ENCODE measurements at places on chromosomes 7 and 10. TPM values are rescaled to one million over a fixed set of nuclear protein-coding genes. Genes with fewer than 3 reads are reported as not detected.

CREM gene
- 29.6 TPM for total RNA-seq

- DNase-seq, result no peak
These were observed 31.7 kb downstream of the SKIDA1 start for GRCh38 chr10:21493784-21494183.

DNA sequence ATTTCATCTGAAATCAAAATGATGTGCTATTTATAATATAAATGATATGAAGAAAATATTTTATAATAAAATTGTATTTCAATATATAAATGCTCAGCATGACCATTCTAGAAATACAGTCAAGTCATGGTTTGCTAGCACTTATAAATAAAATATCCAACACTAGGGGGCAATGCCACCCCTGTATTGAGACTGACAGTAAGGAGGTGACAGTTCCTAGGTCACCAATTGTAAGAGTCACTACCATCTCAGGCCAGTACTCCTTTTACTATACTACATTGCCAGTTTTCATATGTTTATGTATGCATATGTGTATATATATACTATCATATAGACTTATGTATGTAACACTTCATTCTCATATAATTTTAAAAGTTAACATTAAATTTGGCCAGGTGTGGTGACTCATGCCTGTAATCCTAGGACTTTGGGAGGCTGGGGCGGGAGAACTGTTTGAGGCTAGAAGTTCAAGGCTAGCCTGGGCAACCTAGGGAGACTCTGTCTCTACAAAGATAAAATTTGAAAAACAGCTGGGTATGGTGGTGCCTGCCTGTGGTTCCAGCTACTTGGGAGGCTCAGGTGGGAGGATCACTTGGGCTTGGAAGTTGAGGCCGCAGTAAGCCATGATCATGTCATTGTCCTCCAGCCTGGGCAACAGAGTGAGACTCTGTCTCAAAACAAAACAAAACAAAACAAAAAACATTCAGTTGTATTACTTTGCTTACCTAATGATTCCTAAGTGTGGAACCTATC, 2.4 kb upstream of the CNOT4 start:
- no peak for DNase-seq

GRCh38 chr10:31314256-31315150, 4.5 kb upstream of the ZEB1 start:
- DNase-seq, result no peak

GRCh38 chr10:48509974-48510692, 94.7 kb downstream of the ARHGAP22 start:
- no peak for DNase-seq

- DNase-seq, result no peak
These were observed 6.4 kb downstream of the VIM start for GRCh38 chr10:17234431-17234945.

DNA sequence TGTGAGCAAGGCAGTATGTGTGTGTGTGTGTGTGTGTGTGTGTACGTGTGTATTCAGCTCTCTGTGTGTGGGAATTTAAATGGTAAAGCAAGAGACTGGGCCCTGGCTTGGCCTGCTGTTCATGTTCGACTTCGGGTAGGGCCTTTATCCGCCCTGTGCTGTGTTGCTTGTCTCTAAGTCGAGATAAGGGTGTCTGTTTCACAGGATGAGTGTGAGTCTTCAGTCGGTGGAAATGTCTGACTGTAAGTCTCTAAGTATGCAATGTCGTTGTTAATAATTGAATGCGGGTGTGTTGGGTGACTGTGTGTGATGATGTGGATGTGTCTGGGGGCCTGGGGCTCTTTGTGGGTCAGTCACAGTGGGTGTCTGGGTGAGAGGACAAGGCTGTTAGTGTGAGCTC, 34.8 kb downstream of the HIF1AN start:
- no peak for DNase-seq

GRCh38 chr10:123550675-123551096, 115.5 kb upstream of the GPR26 start:
- DNase-seq, result no peak

CDC123 gene
- total RNA-seq, result 111 TPM

ABCB1 gene
- 6.1 TPM for total RNA-seq

DNA sequence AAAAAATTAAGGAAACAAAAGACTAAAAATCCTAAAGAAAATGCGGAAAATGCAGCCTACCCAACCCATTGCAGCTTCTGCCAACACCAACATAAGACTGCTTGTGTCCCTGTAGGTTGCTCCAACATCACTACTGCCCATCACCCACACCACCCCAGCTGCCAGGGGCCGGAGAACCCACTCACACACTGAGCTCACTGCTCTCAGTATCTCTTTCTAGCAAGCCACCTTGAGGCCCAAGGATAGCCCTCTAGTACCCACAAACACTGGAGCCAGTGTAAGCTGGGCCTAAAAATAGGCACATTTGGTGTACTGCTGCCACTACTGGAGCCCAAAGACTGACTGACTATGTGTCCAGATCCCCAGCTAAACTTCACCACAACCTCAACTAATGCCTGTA, 67.3 kb downstream of the MEST start:
- no peak for DNase-seq

CALHM3 gene
- total RNA-seq, result not detected

GRCh38 chr10:113091920-113092319, 141.9 kb downstream of the TCF7L2 start:
- DNase-seq, result no peak

MACC1 gene
- 0.12 TPM for total RNA-seq

- no peak for DNase-seq
These were observed 48.9 kb upstream of the HELLS start for GRCh38 chr10:94496646-94497045.

DNA sequence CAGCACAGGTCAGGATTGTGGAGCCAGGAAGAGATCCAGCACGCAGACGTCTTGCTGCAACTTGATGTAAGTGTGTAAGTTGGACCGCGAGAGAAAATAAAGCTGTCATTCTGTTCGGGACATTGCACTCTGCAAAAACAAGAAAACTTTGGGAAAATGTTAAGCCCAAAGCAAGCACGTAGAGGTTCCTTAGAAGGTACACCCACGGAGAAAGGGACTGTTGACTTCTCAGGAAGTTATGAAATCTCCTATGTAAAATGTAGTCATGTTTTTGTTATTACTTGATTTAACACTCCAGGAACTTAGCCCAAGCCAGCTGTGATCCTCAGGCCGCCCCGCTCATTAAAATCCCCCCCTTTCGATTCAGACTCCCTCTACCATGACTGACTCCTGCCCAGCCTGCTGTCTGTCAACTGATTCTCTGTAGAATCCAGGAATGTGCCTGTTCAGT, 196.1 kb upstream of the TCF7L2 start:
- no peak for DNase-seq

PILRA gene
- 2.7 TPM for total RNA-seq

DNA sequence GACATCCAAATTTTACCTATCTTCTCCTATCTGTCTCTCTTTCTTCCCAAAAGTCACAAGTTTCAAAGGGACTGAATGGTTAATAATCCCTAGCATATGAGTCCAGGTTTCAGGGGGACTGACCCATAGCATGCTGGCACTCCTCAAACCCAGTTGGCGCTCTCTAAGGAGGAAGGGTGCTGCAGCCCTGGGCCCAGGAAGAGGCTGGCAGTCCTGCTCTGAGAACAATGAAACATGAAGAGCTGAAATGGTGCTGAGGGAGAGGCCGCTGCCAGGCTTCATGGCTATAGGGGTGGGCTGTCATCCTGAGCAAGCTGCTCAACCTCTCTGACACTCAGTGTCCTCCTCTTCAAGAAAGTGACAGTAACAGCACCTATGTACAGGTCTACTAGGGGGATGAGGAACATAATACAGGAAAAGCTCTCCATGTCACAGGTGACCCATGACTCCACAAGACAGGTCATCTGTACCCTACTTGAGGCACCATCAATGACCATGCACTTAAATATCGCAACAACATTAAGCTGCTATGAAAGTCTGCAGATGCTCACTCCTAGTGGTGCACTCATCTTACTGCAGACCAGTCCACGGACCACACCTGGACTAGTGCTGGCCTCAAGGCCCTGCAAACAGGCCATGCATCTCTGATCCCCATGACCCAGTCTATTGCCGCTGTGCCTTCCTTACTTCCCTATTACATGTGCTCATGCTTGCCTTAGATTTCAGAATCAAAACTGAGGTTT, 17.0 kb downstream of the COBL start:
- DNase-seq, result no peak

DNA sequence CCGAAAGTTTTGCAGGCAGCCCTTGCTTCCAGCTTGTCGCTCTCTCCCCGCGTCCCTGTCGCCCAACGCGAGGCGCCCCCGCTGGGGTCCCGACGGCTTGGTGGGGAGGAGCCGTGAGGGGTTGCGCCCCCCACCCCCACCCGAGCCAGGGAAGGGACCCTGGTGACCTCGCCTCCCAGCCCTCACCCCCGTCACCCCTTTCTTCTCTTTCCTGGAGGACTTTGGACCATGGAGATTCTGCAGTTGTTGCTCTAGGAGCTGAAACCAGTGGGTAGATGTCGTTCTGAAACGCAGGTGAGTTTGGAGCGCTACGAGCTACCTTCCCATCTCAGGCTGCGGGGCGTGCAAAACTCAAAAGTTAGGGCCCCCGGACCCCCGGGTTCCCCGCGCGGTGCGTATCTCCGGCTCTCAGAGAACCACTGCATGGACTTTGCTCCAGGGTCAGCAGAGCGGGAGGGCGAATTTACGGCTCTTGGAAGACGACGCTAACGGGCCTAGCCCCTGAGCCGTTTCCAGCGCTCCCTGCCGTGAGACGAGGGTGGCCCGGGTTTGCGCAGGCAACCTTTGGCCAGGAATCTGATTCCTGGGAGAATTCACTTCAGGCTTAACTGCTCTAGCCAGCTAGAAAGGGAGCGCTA, 684 bp upstream of the ATXN7L1 start:
- peak; percentile 36 for DNase-seq

- no peak for DNase-seq
These were observed 131.6 kb upstream of the NPY start for GRCh38 chr7:24152356-24152755.

SH2D4B gene
- 0.09 TPM for total RNA-seq

ENTPD7 gene
- 23.9 TPM for total RNA-seq

GRCh38 chr10:14584661-14585060, 190.0 kb downstream of the FAM107B start:
- DNase-seq, result no peak

C7orf57 gene
- not detected for total RNA-seq

DNA sequence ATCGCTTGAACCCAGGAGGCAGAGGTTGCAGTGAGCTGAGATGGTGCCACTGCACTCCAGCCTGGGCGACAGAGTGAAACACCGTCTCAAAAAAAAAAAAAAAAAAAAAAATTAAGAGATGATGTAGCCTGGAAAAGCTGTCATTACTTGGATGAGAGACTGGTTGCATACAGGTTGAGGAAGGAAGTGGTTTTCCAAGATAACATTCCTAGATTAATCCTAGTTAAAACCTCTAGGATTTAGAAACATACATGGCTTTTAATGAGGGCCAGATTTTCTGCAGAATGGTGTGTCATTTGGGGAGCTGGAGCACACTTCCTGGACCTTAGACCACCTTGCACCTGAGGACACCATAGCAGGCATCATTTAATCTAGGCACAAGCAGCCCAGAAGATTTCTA, 17.8 kb downstream of the VWA2 start:
- no peak for DNase-seq

DNA sequence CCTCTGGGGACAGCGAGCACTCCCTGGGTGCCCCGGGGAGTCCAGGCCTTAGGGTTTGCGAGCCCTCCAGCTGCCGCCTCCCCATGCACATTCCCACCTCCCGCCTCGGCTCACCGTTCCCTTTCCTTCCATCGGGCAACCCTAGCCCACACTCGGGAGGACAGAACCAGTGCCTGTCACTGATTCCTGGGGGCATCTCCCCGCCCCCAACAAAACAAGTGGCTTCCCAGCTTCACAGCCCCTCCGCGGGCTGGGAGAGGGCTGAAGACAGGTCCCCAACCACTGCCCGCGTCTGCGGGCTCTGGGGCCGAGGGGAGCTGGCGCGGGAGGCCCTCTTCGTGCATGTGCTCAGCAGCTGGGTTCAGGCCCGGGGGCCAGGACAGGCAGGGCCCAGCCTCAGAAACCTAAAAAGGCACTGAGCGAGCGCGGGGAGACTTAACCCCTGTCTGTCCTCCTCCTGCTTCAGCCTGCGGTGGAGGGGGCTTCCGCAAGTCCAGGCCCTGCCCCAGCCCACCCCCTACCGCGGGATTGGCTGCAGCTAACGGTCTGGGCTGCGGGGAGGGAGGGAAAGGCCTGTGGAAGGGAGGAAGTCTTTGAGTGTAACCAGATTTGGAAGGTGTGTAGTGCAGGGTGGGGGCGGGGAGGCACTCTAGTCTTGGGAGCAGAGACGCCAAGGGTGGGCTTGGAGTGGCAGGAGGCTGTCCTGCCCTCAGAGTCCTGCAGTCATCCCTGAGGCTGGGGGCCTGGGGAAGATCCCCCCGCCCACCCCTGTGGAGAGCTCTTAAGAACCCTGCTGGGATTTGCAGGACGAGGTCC, 1.2 kb downstream of the FLNC start:
- peak; percentile 32 for DNase-seq

GRCh38 chr10:132421847-132422751, 25.1 kb downstream of the PWWP2B start:
- no peak for DNase-seq

DNA sequence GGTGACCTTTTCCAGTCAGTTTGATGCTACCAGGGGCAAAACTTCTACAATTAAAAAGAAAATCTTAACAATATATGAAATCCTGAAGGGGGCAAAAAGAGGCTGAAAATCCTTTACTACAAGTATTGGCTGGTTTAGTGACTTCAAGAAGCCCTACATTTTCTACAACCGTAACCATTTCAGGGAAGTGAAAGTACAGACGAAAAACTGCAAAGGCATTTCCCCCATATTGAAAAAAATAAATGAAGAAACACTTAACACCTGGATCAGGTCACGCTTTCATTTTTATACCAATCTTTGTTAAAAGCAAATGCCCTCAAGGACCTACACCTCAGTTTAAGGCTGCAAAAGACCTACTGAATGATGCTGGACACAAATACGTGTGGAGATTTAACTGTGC, 38.6 kb downstream of the IL6 start:
- DNase-seq, result no peak

GRCh38 chr10:25954851-25955250, 20.8 kb downstream of the MYO3A start:
- DNase-seq, result no peak

DNA sequence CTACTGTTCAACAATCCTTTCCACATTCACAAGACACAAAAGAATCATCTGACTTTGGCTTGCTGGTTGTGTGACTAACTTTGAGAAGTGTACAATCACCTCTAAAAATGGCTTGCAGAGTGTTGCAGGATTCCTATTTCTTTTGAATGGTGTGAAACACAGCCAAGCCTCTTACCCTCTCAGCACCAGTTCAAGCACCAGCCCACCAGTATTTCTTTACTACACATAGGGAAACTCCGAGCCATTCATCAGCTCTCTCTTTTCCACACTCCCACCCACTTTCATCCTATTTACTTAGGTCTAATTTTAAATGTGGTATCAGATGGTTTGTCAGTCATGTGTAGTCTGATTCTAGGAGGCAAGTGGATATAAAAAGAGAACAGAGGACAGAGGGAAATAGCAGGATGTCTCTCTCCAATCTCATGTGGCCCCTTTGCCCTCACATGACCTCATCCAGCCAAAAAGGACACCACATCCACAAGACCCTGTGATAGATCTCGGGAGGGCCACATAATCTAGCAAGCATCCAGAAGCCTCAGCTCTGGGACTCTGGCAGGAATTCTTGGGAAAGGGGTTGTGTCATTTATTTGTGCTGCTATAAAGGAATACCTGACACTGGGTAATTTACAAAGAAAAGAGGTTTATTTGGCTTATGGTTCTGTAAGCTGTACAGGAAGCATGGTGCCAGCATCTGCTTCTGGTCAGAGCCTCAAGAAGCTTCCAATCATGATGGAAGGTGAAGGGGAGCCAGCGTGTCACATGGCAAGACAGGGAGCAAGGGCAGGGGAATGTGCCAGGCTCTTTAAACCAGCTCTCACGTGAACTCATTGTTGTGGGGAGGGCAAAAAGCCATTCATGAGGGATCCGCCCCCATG, 66.8 kb upstream of the NEBL start:
- DNase-seq, result no peak

- no peak for DNase-seq
These were observed 50.2 kb downstream of the EEPD1 start for GRCh38 chr7:36203071-36203790.
